ENCODE measurements at places on chromosomes 1 and 21.

GRCh38 chr1:180280617-180281016 lies 50.6 kb downstream of the LHX4 start:
- DNase-seq = no peak

GRCh38 chr1:206006946-206007345 lies 3.8 kb upstream of the RAB7B start:
- no peak for DNase-seq

DNA sequence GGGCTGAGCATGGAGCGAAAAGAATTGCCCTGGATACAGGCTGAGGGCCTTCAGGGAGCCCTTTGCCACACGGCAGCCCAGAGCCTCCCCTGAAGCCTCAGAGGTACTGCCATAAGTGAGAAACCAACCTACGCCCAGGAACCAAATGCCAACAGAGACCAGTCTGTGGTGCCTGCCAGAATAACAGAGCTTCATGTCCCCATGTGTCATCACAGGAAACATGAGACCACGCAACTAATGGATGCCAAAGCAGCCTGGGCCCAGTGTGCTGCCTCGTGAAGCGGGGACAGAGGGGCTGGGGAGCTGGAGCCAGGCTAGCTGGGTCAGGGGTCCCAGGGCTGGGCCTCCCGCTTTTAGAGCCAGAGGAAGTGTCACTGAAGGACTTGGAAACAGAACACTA lies 18.7 kb upstream of the STUM start:
- no peak for DNase-seq

GRCh38 chr1:93715529-93716126 lies 34.0 kb upstream of the BCAR3 start:
- DNase-seq = no peak

DNA sequence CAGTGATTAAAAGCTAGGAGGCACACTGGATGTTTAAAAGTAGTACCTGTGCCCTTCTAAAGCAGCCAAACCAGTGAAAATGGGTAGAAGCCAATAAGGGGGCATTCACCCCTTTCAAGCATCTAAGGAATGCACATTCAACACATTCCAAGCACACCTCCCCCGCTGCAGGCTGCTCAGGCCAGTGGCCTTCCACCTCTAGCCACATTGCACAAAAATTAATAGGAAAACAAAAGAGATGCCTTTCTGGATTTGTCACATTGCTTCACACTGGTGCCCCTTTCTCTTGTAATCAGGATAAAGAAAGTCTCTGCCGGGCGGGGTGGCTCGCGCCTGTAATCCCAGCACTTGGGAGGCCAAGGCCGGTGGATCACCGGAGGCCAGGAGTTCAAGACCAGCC lies 834.0 kb downstream of the USP25 start:
- DNase-seq = no peak

- no peak for DNase-seq
Measured at GRCh38 chr1:230127105-230128054, 60.3 kb downstream of the GALNT2 start.

DNA sequence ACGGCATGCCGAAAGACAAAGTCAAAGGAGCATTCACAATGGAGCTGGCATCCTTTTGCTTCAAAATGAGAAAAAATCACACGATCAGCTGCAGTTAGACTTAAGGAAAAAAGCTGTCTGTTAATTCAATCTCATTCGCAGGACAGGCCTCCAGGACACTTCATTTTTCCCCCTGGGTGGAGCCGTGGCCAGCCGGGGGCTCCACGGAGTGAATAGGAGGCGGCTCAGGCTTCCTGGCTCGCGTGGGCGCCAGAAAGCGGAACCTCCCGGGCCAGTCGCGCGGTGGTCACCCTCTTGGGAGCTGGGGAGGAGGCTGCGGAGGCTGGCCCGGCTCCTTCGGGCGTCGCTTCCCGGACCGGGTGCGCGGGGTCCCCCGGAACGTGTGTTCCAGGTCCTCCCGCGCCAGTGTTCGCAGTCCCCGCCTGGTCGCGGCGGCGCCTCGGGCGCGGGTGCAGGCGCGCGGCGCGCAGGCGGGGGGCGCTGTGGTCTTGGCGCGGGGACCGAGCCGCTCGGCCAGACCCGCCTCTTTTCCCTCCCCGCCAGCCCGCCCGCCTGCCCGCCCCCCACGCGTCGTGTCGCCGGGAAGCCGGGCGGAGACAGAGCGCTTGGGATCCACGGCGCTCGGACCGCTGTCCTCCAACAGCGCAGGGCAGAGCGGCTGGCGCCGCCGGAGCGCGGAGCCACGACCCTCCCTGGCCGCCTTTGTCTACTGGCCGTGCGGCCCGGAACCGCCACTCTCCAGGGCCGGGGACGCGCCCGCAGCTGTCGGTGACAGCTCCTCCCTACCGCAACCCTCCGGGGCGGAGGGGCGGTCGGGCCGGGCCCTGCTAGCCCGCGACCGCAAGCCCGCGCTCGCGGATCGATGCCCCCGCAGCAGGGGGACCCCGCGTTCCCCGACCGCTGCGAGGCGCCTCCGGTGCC lies at the start of gene RHOU:
Gene RHOU, plus strand, starts transcription at position 599 of the 921 bp plus-strand sequence. Its CDS starts 264 bp downstream, at position 863.
- DNase-seq = peak; percentile 56

DNA sequence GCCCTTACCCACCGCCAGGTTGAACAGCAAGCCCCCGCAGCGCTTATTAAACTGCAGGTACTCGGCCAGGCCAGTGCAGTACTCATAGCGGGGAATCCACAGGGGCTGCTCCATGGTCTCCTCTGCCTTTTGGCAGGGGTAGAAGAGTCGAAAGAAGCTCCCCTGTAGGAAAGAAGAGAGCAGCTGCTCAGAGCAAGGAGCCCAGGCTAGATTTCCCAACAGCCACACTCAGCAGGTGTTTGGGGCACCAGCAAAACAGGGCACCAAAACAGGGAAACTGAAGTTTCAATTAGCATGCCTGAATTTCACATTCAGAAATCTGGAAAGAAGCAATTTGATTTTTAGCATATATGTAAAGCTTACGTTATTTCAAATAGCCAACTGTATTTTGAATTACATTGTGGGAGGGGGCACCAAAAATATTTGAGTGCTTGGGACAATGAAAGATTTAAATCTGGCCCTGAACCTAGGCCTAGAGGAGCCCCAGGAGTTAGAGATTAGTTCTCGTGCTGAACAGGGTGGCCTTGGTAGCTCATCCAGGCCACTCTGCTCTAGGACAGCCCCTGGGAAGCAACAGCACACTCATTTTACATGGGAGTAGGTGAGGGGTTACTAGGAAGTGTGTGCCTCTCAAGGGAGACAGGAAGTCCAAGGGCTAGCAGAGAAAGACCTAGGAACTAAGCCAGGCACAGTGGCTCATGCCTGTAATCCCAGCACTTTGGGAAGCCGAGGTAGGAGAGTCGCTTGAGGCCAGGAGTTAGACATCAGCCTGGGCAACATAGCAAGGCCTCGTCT lies 8.2 kb downstream of the PAFAH2 start:
- DNase-seq = no peak

DNA sequence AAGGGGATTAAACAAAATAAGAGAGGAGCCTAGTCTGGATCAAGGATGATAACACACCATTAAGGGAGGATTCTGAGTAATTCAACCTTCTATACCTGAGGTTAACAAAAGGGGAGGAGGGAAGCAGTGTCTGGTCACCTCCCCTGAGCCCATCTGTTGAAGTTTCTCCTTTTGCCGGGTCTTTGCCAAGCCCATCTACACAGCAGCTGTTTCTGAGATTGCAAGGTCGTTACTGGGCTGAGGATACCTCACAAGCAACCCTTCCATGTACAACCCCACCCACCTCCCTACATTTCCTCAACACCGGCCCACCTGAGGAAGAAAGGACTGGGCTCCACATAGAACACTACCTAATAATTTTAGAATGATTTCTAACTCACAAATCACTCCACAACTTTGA lies 26.3 kb downstream of the LRRC52 start:
- no peak for DNase-seq

DNA sequence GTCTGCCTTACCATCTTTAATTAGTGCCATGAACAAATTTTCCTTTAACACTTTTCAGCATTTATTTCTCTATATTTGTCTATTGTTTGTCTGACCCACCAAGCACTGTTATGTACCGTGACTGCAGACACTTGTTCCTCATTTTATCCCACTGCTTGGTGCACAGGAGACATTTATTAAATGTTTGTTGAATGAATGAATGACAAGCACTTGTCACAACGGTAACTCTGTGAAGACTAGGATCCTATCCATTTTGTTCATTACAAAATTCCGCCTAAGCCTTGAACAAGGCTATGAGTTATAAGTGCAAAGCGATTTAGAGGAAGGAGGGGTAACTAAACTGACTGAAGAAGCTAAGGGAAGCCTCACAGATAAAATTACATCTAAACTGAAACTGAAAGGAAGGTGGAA lies 379 bp upstream of the STRIP1 start:
- DNase-seq = no peak

DNA sequence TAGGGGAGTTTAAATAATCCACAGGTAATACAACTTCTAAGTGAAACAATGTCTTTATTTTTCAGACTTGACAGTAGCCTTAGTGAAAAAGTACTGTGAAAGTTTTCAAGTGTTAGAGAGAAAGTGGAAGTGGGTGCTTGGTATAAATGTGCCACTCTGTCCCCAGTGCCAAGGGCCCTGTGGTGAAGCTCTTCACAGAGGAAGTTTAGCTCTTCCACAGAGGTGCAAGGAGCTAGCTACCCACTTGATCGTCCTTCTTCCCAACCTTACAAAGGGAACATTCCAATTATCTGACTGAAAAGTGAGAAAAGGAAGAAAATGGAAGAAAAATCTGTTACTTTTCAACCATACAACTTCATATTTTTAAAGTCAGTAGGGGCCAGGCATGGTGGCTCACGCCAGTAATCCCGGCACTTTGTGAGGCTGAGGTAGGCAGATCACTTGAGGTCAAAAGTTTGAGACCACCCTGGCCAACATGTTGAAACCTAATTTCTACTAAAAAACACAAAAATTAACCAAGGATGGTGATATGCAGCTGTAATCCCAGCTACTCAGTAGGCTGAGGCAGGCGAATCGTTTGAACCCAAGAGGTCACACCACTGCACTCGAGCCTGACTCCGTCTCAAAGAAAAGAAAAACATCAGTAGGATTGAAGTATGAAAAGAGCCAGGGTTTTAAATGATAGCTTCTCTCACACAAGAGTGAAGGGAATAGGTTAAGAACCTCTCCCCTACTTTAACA lies 41.0 kb upstream of the PTPRC start:
- DNase-seq = no peak

DNA sequence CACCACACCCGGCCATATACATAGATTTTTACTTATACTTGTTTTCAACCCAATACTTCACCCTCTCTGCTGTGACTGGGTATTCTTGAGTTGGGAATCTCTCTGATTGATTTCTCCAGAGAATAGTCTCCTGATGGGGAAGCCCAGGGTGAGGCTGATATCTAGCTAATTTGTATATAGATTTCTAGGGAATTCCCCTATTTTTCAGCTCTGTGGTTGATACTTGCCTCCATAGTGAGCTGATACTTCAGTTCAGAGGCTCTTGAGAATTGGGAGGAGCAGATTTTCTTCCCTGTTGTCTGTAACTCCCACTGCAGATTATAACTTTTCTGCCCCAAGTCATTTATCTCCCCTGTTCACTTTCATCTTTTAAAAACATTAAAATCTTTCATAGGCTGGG lies 14.5 kb upstream of the SH3BGRL3 start:
- DNase-seq = no peak

- DNase-seq = no peak
Measured at GRCh38 chr1:167082511-167083027, 7.6 kb downstream of the GPA33 start.

DNA sequence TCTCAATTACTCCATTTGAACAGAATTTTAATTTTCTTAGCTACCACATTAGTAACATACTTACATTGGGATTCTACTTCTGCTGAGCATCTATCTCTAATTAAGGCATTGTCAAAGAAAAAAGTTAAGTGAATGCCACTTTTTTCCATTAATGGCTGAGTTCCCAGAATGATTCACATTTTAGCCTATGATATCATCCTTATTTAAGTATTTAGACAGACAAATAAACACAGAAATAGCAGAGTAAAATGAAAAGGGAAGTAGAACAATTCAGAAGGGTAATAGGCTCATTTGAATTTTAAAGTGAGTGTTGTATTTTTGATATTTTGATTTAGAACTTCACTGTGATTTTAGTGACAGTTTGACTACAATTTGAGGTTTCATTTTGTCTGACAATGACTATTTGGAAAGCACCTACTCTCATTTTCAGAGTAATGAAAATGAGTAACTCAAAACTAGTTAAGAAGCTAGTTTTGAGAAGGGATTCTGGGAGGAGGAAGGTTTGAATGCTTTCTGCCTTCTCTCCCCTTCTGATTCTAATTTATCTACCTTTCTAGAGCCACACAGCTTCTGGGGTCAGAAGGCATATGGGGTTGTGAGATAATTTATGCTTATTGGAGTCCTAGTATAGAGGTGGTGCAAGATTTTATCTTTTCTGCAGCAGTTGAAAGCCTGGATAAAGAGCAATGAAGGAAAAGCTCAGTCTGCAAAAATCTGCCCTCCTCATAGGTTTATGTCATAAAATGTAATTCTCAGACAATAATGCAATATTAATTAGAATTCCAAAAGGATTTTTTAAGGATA lies 15.5 kb downstream of the LYPLAL1 start:
- peak; percentile 52 for DNase-seq

DNA sequence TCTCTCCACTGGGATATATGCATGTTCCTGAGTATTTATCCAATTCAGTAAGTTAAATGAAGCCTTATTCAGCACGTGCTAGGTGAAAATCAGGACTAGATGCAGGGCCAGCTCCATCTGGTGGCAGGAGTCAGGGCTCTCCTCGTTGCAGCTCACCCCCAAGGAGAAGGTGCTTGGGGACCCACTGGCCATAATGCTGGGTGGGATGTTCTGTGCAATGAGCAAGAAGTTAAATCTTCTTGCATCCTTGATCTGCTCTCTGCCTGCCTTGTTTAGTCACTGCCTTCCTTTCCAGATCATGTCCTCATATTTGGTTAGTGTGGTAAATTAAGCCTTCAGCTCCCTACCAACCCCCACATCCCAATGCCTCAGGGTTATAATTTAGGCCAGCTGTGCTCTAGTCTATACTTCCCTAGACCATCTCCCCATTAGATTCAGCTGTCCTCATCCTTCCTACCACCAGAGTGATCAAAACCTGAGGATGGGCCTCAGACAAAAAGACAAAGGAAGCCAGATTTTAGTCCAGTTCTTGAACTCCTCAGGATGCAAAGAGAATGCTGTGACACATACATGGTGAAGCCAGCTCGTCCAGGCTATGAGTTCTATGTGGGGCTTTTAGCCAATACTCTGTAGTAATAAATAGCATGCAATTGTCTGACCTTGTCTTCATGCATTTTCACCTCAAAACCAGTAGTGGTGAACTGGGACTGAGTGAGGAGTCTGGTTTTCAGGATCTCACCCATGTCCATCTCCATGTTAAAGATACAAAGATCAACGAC lies 55.9 kb downstream of the SEC16B start:
- DNase-seq = no peak

- DNase-seq = no peak
Measured at GRCh38 chr1:207866471-207867135, 44.3 kb downstream of the CD34 start.

DNA sequence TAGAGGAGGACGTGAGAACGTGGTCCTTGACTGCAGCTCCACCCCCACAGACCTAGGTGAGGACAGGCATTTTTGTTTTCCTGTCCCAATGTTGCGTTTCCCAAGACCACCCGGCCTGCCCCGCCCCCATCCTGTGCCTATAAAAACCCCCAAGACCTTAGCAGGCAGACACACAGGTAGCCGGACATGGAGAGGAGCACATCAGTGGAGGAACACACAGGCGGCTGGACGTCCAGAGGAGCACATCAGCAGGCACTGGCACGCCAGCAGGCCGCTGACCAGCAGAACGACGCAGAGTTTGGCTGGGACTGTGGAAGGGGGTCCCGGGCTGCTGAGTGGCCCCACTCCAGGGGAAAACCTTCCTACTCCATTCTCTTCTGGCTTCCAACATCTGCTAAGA lies 12.7 kb upstream of the HMGCL start:
- no peak for DNase-seq

- DNase-seq = no peak
Measured at GRCh38 chr1:196486346-196486745, 121.9 kb downstream of the KCNT2 start.

GRCh38 chr1:202069662-202070061 lies 53.1 kb upstream of the GPR37L1 start:
- DNase-seq = no peak

All from T-helper 1 cell (primary cell).